Ureter (tissue), 1 donor: ENCODE measurements at places on chromosomes 4 and X.

GRCh38 chrX:151006410-151007109 lies 23.4 kb downstream of the HMGB3 start:
- DNase-seq: no peak

DNA sequence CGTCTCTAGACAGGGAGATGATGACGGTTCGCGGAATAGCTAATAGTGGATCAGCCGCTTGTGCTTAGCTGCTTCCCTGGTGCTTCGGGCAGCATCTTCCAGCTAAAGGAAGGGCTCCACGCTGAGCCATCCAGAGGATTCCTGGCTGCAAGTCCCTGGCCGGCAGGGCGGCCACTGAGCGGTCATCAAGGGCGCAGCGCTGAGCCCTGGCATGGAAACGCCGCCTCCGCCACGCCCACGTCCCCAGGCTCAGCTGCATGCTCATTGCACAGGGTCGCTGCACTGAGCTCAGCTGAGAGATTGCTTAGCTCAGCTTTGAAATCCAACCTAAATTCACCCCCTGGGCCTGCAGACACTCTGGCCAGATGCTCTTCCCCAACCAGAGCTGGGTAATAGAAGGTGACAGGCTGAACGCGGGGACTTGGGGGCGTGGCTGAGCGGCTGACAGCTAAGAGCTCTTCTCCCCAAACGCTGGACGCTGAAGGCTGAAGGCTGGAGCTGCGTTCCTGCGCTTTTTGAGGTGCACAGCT lies 118.2 kb upstream of the KIT start:
- DNase-seq: peak; percentile 49

DNA sequence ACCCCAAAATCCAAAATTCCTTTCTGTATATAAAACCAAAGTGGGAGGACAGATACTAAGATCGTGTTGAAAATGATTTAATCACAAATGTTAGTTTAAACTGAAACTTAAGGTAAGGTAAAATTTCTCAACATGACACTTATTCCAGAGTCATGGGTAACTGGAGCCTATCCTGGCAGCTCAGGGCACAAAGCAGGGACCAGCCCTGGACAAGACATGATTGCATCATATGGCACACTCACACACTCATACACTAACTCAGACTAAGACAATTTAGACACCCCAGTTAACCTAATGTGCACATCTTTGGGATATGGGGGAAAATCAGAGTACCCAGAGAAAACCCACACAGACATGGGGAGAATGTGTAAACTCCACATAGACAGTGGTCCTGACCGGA lies 244.1 kb upstream of the TEX13A start:
- DNase-seq: no peak

DNA sequence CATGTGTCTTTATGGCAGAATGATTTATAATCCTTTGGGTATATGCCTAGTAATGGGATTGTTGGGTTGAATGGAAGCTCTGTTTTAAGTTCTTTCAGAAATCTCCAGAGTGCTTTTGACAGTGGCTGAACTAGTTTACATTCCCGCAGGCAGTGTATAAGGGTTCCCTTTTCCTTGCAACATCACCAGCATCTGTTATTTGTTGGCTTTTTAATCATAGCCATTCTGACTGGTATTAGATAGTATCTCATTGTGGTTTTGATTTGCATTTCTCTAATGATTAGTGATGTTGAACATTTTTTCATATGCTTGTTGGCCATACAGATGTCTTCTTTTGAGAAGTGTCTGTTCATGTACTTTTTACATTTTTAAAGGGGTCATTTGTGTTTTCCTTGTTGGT lies 129.8 kb downstream of the TBCK start:
- DNase-seq: no peak

DNA sequence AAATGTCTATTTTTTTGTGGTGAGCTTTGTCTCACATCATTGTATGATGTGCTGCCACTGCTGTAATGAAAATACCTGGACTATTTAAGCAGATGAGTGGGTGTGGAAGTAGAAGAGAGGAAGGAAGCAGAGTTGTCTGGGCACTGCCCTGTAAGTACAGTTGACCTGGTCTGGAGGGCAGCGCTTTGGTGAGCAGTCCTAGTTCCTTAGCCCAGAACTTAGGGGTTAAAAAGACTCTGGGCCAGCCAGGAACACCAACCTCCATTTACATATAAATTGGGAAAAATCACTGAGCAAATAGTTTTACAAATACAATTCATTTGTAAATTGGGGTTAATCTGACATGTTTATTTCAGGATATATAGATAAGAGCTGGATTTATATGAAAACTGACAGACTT lies 347.1 kb upstream of the FAT1 start:
- no peak for DNase-seq

- DNase-seq: peak; percentile 54
Observed at GRCh38 chr4:139988863-139989765, 164.9 kb downstream of the MAML3 start.

DNA sequence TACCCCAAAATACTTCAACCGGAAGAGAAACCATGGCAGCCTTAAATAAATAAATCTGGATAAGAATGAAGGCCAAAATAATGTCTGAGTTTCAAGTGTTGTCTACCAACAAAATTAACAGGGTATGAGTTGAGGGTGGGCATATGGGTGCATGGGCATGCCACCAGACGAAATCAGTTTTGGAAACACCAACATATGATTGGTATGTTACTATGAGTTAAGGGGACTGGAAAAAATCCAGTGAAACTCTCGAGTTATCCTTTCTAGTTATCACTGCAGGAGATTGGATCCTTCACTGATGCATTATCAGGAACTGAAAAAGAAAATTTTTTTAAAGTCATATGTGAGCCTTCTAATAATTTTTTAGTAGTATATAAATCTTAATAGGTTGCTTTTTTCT lies 32.4 kb downstream of the NOCT start:
- no peak for DNase-seq

DNA sequence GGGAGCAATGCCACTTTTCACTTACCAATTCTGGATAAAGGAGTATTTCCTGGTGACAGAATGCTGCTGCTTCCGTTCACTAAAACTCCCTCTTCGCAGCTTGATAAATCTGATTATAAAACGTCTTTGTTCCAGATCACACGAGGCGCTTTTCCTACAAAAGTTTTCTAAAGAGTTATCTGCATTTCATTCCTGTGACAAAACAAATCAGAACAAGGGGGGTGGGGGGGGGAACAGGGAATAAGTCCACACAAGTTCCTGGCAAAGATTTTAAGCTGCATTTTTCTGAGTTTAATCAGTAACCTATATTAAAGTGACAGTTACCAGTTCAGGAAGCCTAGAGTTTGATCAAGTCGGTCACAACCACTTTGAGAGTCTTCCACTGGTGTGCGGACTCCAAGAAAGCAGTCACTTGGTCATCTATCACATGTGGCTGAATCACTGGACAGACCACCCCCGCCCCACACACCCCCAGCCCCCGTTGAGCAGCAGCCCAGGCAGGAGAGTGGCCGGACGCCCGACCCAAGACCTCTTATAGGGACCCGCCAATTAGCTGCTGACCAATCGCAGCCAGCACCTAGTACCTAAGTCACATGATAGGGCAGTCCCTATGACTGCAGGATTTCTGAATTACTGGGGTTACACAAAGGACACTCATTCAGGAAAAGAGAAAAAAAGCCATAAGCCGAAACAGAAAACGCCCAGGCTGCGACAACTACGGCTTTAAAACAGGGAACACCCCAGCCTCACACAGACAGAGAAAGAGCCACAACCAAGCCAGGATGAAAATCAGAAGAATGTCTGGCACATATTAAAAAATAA lies 569.3 kb upstream of the DIPK2B start:
- peak; percentile 73 for DNase-seq

- no peak for DNase-seq
Observed at GRCh38 chr4:41320278-41320677, 63.5 kb downstream of the UCHL1 start.

DNA sequence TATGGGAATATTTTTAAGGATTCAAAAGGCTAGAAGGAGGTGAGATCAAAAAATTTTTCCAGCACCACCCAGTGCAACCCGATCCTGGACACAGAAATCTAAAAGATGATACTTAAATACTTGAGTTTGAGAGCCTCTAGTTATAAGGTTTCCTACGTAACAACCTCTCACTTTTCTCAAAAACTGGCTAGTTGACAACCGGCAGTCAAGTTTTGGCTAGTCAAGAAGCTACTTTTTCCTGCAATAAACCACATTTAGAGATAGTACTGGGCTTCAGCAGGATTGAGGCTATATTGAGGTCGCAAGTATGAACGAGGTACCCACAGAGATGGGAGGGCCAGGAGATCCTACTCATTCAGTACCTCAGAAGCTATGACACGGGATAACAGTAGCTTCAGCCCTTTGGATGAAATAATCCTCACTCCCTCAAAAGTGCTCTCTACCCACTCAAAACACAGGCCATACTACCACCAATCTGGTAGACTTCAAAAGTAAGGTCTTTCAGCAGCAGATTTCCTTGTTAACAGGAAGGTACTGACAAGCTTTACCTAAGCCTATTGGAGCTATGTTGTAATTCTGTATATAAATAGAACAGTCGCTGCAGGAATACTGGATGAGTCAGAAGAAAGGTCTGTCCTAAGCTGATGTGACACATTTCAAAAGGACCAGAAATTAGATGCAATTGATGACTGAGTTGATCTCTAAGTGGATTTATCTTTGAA lies 1.5 kb upstream of the TSPAN5 start:
- DNase-seq: no peak

GRCh38 chr4:134624365-134624764 lies 422.8 kb upstream of the PABPC4L start:
- no peak for DNase-seq

DNA sequence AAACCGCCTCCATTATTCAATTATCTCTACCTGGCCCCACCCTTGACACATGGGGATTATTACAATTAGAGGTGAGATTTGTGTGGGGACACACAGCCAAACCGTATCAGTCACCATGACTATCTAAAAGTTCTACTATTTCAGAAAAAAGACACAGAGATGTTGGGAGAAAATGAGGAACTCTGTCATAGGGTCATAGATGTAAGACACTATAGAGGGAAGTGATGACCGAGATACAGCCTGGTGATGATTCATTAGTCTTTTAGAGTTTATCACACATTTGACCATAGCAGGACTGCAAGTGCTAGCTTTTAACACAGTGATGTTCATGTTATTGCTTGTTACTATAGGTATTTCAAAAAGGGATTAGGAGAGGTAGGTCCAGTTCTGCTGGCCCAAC lies 357.0 kb upstream of the AADAT start:
- DNase-seq: no peak

DNA sequence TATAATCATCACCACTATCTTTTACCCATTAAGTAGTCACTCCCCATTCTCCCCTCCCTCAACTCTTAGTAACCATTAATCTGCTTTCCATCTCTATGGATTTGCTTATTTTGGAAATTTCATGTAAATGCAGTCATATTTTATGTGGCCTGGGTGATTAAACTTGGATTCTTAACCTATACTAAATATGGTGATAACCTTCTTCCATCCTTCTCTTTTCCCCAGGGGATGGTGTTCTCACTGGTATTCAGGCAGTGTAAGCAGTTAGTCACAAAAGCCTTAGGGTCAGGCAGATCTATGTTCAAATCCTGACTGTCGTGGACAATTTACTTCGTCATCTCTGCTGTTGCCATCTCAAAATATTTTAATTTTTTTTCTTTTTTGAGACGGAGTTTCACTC lies 29.6 kb downstream of the RAB40AL start:
- no peak for DNase-seq

GRCh38 chrX:118652717-118653116 lies 74.7 kb upstream of the IL13RA1 start:
- DNase-seq: no peak

- no peak for DNase-seq
Observed at GRCh38 chr4:48467442-48467841, 15.7 kb upstream of the SLC10A4 start.

DNA sequence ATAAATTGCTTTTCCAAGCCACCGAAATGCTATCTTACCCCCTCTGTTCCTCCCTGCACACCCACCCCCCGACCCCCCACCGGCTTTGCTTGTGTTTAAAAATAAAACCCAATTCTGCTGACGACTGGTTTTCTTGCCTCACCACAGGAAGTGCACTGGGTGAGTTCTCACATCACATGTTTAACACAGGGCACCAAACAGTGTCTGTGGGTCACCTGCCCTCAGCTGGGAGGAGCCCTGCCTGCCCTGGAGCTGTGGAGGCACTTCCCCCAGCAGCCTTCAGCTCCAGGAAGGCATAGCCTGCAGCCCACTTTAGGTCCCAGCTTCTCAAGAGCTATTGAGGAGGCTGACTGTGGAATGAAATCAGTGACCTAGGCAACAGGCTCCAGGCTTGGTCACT lies 8.8 kb downstream of the TMEM255A start:
- no peak for DNase-seq

GRCh38 chr4:151426513-151426912 lies 17.5 kb downstream of the FHIP1A start:
- no peak for DNase-seq

GRCh38 chr4:38611676-38612075 lies 52.3 kb upstream of the KLF3 start:
- no peak for DNase-seq

DNA sequence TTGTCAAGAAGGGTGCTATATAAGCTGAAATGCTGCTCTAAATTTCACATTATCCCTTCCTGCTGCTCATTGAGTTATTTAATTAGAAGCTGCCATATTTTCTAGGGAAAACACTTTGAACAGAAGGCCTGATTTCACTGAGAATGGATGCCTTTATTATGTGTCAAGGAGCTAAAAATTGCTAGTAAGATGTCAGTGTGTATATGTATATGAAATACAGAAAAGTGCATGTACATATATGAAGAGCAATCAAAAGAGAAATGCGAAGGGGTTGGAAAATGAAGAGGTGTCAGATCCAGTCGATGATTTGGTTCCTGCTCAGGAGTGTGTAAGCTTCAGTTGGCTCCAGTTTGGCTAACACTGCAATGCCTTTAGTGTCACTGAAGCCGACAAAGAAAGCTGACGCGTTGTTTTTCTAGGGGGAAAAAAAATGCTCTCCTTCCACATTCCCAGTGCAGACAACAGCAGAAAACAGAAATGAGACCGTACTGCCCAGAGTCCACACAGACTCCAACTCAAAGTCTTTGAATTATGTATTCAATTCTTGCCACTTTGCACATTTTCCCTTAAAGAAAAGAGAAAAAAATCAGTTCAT lies 154.2 kb downstream of the NHS start:
- DNase-seq: no peak

DNA sequence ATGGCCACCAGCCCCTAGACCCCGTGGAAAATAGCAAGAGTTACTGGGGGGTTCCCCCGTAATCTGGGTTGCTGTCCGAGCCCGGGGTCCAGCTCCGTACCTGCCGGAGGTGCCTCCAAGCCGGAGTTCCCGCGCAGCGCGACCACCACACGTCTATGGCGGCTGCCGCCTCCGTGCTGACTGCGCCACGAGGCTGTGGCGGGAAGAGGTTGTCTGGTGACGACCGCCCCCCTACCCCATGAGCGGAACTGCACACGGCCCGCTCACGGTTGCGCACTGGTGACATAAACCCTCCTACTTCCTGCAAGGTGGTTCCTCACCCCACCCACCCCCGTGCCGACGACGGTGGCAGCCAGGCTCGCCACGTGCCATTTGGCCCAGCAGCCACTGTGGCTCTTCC lies at the start of gene PNMA5:
Gene PNMA5 (minus strand): TSS at position 184 of the 400 bp plus-strand sequence. CDS start 2,518 bp downstream, outside the sequence.
- no peak for DNase-seq
